ENCODE measurements at places on chromosomes 11 and 22.

- DNase-seq, result no peak
Observed at GRCh38 chr11:69529001-69529400, 47.5 kb downstream of the LINC01488 start.

GRCh38 chr11:65485920-65486219 lies 13.0 kb upstream of the MALAT1 start:
- no peak for DNase-seq

DNA sequence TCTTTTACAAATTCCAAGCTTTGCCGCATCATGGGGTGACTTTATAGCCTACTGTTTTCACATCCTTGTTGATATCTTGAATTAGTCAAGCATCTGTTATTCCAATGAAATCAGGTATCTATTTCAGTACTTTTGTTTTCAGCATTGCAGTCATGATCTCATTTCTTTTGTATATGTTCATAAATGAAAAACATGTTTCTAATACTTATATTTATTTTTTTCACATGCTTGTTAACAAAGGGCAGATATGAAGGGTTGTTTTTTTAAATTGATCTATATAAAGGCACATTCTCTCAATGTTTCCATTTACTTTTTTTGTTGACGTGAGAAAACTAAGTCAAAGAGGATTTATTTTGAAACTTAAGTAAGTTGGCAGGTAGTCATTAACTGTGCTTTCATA lies 964.8 kb downstream of the JRKL start:
- DNase-seq, result no peak

DNA sequence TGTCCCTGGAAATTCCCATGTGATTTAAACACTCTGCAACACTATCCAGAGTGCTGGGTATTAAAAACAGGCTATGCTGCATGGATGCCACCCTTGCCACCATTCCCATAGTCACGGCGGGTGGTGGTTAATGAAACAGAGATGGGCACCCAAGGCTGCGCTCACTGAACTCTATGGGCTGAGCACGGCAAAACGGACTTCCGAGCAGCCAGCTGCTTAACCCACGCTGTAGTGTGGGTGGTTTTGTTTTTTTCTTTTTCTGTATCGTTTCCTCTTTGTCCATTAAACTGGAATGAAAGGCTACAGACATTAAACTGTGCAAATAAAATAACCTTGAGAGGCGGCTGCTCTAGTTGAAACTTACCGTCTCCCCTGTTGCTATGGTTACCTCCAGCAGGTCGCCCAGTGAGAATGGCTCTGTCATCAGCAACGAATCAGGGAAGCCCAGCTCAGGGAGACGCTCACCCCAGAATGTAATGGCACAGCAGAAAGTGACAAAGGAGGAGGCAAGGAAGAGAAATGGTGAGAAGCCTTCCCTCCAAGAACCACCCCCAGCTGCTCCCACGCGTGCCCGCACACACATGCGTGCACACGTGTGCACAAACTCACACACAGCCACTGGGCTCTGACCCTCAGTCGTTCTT lies 102.1 kb downstream of the C11orf91 start:
- DNase-seq, result peak; percentile 82

DNA sequence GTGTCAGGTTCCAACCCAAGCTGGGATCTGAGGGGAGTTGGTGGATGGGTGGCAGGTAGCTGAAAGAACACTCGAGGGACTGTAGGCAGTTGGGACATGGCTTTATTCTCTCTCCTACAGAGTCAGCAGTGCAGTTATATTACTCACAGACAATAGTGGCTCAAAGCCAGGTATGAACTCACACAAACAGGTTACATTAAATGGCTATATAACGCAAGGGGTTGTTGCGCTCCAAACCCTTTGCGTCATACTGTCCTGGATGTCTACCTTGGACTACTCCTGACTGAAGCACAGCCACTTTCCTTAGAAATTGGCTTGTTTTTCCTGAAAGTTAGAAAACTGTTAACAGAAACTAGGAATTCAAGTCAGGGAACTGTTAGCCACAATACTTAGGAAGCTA lies 66.4 kb upstream of the OR4B1 start:
- no peak for DNase-seq

DNA sequence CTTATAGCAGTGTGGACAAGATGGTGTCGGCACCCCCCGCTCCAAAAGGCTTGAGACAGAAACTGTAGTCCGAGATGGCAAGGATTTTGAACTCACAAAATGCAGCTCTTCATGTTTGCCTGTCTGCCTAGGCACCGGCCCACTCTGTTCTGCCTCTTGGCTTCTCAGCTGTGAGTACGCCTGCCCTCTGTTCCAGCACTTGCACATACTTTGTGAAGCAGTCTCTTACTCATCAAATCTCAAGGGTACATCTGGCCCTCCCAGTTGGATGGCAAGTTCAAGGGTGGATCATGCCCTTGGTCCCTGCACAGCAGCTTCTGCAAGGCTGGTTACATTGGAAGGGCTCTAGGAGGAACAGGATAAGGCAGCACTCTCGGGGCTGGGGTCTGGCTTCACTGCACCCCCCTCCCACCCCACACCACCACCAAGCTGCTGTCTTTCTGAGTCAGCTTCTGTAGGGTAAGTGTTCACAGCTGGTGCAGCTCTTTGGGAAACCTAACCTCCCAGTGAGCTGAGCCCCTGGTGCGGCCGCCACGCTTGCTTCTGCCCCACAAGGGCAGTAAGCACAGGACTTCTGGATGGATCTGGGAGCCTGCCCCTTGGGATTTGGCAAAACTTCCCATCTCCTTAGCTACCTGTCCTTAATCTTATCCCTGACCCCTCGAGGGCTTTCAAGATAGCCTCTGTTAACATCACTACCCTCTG lies 37.2 kb downstream of the FAM83F start:
- DNase-seq, result no peak

DNA sequence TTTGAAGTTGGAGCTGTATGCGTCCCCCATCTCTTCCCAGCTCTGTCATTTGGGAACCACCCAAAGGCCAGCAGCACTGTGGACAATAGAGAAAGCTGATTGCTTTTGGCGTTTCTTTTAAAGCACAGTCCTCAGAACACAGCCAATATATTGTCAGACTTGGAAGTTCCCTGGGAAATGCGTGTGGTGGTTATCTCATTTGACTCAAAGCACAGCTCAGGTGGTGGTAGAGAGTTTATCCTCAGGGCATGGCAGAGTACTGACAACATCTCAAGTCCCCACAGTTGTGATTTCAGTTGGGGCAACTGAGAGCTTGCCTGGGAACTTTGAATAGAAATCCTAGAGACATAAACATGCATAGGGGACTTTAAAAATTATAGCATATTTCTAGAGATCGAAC lies 601.3 kb downstream of the ETS1 start:
- no peak for DNase-seq

DNA sequence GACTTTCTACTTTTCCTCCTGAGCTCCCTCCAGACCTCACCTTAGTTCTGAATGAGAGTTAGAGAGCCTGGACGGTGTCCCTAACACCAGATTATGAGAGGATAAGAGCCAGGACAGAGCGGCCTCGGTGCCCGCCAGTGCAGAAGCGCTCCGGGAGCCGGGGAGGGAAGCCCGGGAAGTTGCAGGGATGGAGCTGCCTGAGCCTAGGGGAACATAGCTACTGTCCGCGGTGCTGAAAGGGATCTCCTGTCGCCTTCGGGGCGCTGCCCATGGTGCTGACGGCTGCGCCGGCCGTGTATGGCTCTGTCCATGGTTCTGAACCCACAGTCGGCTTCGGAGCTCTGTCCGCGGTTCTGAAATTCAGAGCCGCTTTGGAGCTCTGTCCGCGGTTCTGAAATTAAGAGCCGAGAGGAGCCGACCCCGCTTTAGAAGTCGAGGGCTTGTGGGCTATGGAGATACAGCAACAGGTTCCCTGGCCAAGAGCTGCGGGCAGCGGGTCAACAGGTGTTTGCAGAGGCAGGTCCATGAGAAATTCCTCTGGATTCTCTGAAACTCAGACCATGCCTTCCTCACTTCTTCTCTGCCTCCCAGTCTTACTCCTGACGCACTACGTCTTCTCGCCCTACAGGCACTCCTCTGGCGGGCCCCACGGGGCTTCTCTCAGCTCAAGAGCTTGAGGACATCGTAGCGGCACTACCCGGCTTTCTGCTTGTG lies 814 bp downstream of the NPAS4 start:
- DNase-seq, result peak; percentile 79

DNA sequence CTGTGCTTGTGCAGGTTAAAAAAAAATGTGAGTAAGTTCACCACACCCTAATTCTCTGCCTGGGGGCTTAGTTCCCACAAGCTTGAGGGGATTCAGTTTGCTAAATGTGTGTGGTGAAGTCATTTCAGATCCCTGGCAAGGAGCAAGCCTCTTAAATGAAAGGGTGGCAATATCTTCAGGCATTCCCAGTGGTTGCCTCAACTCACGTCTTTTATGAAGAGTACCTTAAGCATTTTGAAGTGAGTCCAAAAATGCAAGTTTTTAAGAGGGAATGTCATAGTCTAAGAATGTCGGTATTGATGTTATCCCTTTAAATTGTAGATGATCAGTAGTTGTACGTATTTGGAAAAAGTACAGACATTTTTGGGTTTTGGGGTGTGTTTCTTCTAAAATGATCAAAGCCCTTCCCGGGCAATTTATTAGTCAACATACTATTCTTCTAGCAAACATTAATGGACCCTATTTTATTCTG lies 4.9 kb downstream of the TCP11L1 start:
- DNase-seq, result no peak

DNA sequence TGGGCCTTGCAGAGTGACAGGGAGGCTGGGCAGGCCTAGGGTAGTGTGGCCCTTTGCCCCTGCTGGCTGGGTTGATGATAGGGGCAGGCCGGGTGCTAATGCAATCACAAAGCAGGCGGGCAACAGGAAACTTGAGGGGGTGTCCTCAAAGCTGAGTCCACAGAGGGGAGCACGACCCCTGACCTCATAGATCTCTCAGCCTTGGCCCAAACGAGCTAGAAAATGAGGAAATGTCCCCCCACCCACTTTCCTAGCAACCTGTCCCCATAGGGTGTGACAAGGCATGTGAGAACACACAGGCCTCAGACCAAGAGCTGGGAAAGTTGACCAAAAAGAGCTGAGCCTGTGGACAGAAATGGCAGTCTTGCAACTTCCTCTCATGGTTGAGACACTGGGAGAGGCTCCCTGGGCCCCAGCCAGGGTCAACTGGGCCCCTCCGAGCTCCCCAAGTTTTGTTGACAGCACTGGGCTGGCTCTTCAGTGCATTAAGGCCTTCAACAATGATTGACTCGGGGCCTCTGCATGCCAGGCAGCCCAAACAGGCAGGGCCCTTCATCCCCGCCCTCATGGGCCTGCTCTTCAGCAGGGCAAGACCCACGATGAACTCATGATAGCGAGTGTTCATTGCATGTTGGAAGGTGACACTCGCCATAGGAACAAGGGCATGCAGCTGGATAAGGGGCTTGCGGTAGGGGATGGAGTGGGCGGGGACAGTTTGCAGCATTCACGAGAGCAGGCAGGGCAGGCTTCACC lies 9.8 kb upstream of the SPI1 start:
- DNase-seq, result no peak

DNA sequence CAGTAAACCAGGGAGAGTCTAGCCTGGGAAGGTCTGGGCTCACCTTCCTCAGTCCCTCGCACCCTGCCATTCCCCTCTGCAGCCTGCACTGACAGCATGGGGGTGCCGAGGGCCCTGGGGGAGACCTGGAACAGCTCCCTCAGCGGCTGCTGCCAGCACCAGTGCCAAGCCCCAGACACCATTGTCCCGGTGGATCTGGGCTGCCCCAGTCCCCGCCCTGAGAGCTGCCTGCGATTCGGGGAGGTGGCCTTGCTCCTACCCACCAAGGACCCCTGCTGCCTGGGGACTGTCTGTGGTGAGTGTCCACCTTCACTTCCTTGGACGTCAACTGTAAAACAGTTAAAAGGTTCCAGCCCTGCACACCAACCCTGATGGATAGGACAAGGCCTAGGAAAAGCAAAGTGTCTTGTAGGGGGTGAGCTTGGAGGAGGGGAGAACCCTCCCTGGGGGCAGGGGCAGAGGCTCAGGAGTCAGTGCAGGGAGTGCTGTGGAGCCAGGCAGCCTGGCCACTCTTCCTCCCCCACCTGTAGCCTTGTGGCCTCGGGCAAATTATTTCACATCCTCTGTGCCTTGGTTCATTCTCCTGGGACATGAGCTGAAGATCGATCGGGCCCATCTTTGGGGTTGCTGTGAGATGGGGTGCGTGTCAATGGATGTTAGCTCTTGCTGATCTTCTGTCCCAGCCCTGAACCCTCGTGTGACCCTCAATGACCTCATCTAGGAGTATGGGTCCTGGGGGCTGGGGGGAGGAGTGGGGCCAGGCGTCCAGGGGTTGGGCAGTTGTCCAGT lies 85.2 kb upstream of the MYOD1 start:
- DNase-seq, result no peak

DNA sequence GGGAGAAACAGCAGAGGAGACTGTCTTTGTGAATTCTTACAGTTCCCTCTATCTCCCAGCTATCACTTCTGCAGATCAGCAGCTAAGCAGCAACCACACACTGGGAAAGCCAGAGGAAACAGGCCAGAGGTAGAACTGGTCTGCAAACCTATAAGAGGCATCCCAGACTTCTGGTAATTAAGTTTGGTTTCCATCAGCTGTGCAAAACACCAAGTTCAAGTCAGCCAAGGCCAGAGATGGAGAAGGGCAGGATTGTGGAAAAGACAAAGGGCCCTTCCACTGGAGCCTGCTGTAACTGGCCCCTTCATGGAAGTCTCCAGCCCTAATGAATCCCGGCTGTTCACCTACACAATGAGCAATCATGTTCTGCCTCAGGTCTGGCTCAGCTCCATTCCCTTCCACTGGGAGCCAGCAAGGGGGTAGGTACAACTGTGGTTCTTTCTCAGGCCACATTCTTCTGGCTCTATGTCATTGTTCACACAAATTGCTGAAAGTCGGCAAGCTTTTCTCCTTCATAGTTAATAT lies 4.6 kb upstream of the PAMR1 start:
- DNase-seq, result no peak

DNA sequence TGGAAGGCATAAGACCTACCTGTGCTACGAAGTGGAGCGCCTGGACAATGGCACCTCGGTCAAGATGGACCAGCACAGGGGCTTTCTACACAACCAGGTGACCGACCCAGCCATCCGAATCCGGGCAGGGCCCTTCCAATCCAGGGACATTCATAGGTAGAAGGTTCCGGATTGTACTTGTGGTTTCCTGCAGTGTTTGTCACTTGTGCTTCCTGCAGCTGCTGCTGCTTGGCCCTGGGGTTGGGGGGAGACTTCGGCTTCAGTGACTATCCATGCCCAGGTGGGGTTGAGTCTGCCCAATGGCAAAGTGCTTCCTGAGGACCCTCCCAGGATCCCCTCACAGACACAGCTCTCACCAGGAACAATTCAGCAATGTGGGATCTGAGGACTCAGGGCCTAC lies 2.2 kb downstream of the APOBEC3A start:
- DNase-seq, result no peak

- no peak for DNase-seq
Observed at GRCh38 chr11:26626346-26626745, 54.3 kb upstream of the MUC15 start.

- no peak for DNase-seq
Observed at GRCh38 chr11:11588891-11589290, 32.9 kb downstream of the GALNT18 start.

DNA sequence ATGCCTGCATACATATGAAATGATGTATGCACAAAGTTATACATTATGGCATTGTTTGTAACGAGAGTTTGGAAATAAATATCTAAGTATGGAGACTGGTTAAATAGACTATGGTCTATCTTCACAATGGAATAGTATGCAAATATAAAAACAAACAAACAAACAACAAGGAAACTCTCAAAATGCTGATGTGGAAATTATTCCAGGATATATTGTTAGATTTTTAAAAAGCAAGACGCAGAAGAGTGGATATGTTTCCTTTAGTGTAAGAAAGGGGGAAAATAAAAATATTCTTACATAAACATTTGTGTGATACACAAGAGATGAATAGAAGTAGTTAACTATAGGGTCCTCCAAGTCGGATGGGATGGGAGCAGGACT lies 10.8 kb upstream of the CRKL start:
- no peak for DNase-seq

GRCh38 chr11:422249-422656 lies 7.5 kb upstream of the SIGIRR start:
- DNase-seq, result no peak

Measured in putamen (tissue), 1 donor.